Activated CD4-positive, alpha-beta T cell treated with anti-CD3 and anti-CD28 coated beads, Interleukin-2, amount 50 U/mL, for 1 hour (primary cell): ENCODE measurements at places on chromosomes 7 and 10.

GRCh38 chr7:136128050-136128449, 150.9 kb upstream of the MTPN start:
- DNase-seq, result no peak

GRCh38 chr7:36318116-36318515, 71.5 kb upstream of the ANLN start:
- DNase-seq, result no peak

DNA sequence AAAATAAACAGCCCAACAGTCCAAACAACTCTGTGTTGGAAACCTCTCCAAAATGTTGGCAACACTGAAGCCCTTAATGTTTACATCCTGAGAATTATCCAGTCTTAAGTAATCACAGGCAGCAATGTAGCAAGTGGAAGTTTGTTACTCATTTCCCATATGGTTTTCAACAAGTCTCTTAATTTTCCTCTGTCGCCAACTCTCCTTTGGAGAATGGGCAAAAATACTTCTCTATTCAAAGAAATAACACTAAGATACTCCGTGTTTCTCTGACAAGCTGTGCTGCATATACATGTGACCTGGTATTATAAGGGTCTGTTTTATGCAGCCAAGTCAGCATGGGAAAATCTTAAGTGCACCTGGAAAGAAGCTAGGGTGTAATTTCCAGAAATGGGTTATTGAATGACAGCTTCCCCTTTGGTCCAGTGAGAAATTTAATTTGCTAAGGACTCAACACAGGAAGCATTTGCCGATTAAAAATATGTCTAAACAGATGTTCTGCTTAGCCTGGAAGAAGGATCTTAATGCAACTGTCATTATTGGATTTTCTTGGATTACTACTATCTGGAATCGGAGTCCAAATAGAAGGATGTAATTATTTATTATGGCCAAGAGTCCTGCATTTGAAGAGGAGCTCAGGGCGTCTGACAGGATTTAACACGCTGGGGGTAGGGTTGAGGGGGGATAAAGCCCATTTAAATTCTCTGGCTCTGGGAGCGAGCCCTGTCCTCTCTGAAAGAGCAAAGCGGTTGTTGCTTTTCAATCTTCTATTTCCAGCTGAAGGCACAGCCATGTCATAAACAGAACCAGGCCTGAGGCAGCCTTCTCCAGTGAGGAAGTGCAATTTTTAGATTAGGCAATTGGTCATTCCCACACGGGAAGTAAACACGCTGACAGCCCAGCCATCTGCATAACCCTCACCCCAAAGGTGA, 73.1 kb downstream of the TLL2 start:
- no peak for DNase-seq

GRCh38 chr7:91424371-91424770, 160.1 kb downstream of the FZD1 start:
- DNase-seq, result no peak

DNA sequence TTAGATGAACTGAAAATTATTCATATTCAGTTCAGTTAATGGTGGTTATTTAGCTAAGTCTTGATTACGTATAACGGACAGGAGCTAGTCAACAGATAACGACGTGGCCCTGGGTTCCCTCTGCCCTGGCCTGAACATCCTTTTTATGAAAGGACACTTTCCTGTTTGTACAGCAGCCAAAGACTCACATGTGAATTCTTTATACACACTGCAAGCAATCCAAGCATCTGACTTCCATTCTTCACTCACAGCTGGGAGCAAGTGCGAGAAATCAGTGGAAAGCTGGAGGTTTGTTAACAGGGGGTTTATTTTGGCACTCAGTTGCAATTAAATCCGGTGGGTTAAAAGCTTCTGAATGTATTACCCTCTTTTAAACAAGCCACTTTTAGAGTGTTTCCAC, 148.1 kb upstream of the GDF10 start:
- no peak for DNase-seq

GRCh38 chr7:121714559-121715303, 158.2 kb upstream of the PTPRZ1 start:
- no peak for DNase-seq

DNA sequence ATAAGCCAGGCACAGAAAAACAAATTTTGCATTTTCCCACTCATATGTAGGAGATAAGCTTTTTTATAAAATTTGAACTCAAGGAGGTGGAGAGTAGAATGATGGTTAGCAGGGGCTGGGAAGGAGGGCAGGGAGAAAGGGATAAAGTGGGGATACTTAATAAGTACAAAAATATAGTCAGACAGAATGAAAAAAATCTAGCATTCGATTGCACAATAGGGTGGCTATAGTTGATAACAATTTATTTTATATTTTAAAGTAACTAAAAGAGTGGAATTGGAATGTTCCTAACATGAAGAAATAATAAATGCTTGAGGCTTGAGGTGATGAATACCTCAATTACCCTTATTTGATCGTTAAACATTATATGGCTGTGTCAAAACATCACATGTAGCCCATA, 415.7 kb upstream of the STEAP1 start:
- DNase-seq, result no peak

GRCh38 chr10:50799595-50799994, 59.9 kb downstream of the ASAH2B start:
- no peak for DNase-seq

- no peak for DNase-seq
These were observed 80.2 kb downstream of the KCND2 start for GRCh38 chr7:120353171-120353570.

- DNase-seq, result no peak
These were observed 10.3 kb downstream of the TBL2 start for GRCh38 chr7:73567846-73568685.

DNA sequence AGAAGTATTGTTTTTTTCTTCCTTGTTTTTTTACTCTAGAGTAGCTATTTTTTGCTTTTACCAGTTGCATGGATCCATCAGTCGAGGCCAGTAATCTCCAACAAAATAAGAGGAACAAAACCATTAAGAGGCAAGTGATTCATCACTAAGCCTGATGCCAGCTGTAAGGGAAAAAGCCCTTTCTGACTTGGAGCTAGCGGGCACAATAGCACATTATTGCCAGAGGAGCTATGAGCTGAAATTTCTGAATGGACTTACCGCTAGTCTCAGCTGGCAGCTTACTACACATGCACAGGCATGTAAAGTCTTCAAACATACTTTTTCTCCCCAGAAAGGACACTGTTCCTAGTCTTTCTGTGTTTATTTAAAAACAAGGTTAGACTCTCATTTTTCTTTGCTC, 41.6 kb upstream of the PTPRZ1 start:
- no peak for DNase-seq

GRCh38 chr7:5682551-5683279, 98.7 kb downstream of the RNF216 start:
- no peak for DNase-seq

DNA sequence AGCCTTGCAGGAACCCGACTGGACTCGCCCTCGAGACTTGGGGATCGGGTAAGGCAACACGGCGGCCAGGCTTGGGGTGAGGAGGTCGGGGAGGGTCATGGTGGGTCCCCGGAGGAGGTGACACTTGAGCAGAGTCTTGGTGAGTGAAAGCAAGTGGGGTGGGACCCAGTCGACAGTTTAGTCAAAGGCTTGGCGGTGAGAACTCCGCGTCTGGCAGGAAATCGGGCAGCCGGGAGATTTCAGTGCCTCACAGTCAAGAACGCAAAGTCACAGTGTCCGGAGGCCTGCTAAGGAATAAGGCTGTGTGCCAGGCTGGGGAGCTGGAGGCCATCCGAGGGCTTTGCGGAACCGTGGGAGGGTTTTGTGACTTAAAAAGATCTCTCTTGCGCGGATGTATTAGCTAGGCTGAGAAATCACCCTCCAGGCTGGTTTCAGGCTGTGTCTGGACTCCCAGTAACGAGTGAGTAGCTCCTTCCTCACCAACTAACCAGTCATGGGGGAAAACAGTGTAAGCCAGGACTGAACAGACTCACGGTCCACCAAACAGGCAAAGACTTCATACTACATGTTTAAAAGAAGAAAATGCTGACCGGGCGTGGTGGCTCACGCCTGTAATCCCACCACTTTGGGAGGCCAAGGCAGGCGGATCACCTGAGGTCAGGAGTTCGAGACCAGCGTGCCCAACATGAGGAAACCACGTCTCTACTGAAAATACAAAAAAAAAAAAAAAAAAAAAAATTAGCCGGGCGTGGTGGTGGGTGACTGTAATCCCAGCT, 613 bp downstream of the AP5Z1 start:
- peak; percentile 43 for DNase-seq

GRCh38 chr7:32479574-32480200, 10.5 kb downstream of the LSM5 start:
- DNase-seq, result no peak

- no peak for DNase-seq
These were observed 3.9 kb downstream of the LSMEM1 start for GRCh38 chr7:112484671-112485167.

DNA sequence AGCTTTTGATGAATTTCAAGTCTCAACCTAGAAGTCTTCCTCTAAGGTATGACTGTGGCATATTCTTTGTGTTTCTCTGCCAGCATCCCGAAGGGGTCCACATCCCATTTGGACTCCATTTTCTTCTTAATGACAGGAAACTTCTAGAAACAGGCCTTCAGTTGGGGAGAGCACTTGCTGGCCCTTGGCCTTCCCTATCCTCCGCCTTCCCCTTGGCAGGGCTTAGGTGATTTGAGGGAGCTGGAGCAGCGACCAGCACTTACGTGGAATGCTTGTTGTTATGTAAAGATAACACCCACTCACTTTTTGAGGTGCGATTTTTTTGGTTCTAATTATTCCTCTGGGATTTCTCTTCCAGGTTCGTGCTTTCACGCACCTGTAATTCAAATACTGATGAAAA, 42.9 kb upstream of the ZNF716 start:
- no peak for DNase-seq
